ENCODE measurements at places on chromosomes 13 and 19. TPM values are rescaled to one million over a fixed set of nuclear protein-coding genes. Genes with fewer than 3 reads are reported as not detected.
A peak's percentile ranks its signal among the peaks of the same experiment; 100 is the strongest.

DNA sequence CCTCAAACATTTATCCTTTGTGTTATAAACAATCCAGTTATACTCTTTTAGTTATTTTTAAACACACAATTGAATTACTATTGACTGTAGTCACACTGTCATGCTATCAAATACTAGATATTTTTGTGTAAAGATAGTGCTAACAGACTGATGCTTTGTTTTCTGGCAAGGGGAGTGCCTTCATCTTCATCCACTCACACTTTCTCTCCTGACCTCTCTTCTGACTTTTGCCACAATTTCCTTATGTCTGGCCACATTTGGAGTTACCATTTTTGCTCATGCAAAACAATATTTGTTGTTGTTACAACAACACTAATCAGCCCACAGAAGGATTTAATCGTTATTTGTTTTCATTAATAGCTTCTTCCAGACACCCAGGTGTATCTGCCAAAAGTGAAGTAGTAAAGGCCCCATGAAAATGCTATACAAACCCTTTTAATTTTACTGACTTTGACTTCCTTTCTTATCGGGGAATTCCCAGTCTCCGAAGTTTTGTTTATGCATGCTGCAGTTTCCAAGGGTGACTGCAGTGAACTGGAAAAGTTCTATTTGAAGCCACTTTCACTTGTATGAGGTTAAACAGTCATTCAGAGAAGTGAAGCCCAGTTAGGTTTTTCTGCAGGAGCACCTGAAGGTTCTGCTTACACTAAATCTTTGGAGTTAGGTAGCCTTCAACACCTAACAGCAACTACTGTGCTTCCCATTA is 66.1 kb upstream of the FRY start:
- no peaks in the 10 kb centered on the region for H3K27me3 ChIP-seq
- no peak overlapping the region for H3K27ac ChIP-seq
- DNase-seq: no peak
- H3K36me3 ChIP-seq: no peaks in the 10 kb centered on the region
- H3K4me3 ChIP-seq: no peak overlapping the region

Gene FUT2
- 9.2 TPM for total RNA-seq

GRCh38 chr13:23959231-23959862 is 62.0 kb upstream of the C1QTNF9B start:
- no peak for DNase-seq
- H3K27ac ChIP-seq: no peak overlapping the region
- no peaks in the 10 kb centered on the region for H3K27me3 ChIP-seq
- H3K4me1 ChIP-seq: no peaks in the 10 kb centered on the region
- no peaks in the 10 kb centered on the region for H3K36me3 ChIP-seq

DNA sequence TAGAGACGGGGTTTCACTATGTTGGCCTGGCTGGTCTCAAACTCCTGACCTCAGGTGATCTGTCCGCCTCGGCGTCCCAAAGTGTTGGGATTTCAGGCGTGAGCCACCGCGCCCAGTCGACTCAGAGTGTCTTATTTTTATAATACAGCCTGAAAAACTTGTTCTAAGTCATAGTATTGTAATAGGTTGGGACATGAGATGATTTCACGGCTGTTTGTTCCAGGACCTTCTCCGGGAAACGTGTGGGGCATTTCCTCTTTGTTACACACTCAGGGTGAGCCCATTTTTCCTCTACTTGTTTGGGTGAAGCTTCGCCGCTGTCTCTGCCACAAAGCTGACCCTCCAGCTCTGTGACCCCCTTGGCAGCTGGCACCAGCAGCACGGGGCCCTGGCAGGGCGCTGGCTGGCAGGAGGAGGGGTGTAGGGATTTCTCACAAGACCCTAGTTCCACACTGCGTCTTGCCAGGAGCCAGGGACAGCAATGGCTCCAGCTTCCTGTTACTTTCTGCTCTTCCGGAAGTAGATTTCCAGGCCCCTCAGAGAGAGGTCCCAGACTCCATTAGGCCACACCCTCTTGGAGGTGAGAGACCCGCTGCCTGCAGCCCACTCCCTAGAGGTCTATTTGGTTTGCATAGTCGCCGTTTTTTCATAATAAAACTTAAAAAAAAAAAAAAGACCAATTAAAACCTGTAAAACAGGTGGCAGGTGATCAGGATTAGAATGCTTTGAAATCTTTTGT is 15.6 kb downstream of the FGF21 start:
- no peaks in the 10 kb centered on the region for H3K4me1 ChIP-seq
- H3K27ac ChIP-seq: no peak overlapping the region
- DNase-seq: no peak

DNA sequence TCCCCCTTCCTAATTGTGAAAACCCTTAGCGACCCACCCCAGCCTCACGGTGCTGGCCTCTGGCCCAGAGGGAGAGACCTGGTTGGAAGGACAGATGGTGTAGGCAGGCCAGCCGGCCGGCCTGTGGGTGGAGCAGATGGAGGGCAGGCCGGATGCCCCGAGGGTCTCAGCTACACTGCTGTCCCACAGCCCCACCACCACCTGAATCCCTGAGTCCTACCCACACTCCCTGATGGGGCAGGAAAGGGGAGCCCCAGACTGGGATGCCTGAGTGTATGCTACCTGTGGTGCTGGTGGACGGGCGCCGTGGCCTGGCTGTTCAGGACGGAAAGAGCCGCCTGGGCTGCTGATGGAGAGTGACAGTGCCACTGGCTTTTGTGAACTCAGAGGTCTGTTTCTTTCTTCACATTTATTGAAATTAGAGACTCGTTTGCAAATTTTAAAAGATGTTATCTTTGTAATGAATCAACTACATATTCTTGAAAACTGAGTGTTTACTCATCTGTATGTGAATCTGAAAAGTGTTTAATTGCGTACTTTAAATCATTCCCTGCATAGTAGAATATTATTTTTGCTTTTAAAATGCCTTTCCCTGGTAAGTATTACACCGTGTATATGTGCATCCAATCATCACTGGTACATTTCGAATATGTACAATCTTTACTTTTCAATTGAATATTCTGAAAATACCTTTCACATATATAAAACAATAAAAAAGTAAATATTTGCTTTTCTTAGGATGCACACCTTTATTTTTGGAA is 35.7 kb downstream of the TFDP1 start:
- H3K36me3 ChIP-seq: peaks cover 51% of the 10 kb centered on the region
- DNase-seq: no peak

DNA sequence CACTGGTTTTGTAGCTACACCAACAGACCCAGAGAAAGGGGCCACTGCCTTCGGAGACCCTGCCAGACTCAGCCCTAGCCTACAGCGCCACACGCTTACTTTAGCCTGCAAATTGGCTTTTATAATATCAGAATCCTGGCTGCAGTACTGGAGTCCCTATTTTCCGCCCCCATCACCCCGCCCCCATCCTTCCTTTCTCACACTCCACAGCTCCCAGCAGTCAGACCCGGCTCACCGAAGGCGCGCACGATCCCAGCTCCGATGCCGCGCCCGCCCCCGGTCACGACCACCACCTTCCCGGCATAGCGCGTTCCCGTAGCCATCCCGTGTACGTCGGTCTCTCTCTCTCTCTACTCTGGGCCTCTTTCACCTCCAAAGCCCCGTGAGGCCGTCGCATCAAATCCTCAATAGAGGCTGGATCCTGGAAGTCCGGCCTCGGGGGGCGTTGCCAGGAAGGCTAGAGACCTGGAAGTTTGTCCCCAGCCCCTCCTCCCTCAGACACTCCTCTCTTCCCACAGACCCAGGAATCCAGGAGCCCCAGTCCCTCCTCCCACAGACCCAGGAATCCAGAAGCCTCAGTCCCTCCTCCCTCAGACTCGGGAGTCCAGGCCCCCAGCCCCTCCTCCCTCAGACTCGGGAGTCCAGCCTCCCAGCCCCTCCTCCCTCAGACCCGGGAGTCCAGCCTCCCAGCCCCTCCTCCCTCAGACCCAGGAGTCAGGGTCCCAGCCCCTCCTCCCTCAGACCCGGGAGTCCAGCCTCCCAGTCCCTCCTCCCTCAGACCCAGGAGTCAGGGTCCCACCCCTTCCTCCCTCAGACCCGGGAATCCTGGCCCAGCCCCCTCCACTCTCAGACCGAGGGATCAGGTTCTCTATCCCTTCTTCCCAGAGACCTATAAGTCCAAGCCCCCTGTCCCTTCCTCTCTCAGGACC is at the start of gene HSD17B14:
TSS of gene HSD17B14 (minus strand) at position 403 of the 929 bp plus-strand sequence. CDS start at position 323, 80 bp downstream.
- peak within 1 kb of the TSS; percentile 93 for H3K4me3 ChIP-seq
- H3K4me1 ChIP-seq: no peaks in the 10 kb centered on the region
- peak; percentile 93 for DNase-seq
- H3K27me3 ChIP-seq: no peaks in the 10 kb centered on the region
- peaks cover 11% of the 10 kb centered on the region for H3K36me3 ChIP-seq

All from endodermal cell (in vitro differentiated cells).